Left ventricle myocardium superior (tissue), 1 donor: ENCODE measurements at places on chromosomes 5 and 9.

- peak; percentile 84 for DNase-seq
Observed at GRCh38 chr9:109745335-109746283, 34.4 kb upstream of the PALM2AKAP2 start.

- peak; percentile 76 for DNase-seq
Observed at GRCh38 chr9:88748566-88749261, 213.7 kb downstream of the NXNL2 start.

DNA sequence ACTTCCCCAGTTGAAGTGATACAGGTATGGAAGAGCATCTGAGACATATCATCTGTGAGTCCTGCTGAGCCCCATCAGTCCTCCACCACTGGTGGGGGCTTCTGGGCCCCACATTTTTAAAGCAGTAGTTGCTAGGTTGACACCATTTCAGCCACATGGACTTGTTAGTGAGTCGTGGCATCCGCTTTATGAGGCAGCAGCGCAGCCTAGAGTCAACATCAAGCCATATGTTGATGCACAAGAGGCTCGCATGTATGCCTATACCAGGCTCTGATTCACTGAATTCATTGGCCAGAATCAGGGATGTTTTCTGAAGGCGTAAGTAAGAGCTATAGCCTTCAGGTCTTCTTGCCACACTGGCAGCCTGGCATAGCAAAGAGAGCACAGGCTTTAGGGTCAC, 26.8 kb downstream of the ZNF346 start:
- no peak for DNase-seq

GRCh38 chr5:125129151-125129806, 382.8 kb upstream of the ZNF608 start:
- no peak for DNase-seq

- DNase-seq: no peak
Observed at GRCh38 chr5:101561018-101561417, 657.9 kb upstream of the ST8SIA4 start.

GRCh38 chr5:9320652-9321051, 225.2 kb downstream of the SEMA5A start:
- no peak for DNase-seq

- DNase-seq: no peak
Observed at GRCh38 chr9:95085036-95085770, 232.3 kb downstream of the FANCC start.

DNA sequence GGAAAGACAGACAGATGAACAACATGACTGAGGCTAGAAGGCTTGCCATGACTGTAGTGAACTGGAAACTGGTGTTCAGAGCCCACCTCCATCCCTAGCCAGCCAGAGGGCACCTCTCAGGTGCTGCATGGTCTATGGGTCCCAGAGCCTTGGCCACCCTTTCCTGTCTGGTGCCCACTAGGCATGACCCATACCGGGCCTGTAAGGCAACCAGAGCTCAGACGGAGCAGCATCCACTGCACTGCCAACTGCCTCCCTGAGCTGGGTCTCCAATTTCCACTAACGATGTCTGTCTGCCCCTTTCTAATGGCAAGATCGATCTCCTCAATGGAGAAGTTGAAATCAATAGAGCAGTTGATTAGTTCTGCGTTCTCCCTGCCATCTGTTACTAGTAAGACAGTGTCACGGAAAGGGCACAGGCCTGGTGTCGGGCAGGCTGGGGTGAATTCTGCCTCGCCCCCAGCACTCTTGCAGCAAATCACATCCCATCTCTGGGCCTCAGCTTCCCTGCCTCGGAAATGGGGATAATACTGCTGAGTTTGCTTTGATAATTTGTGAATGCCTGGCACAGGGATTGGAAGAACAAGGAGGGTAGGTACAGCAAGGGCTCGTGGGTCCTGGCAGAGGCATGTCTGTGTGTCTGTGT, 172.3 kb upstream of the MVB12B start:
- DNase-seq: no peak

- no peak for DNase-seq
Observed at GRCh38 chr5:77935506-77936364, 159.6 kb upstream of the TBCA start.

DNA sequence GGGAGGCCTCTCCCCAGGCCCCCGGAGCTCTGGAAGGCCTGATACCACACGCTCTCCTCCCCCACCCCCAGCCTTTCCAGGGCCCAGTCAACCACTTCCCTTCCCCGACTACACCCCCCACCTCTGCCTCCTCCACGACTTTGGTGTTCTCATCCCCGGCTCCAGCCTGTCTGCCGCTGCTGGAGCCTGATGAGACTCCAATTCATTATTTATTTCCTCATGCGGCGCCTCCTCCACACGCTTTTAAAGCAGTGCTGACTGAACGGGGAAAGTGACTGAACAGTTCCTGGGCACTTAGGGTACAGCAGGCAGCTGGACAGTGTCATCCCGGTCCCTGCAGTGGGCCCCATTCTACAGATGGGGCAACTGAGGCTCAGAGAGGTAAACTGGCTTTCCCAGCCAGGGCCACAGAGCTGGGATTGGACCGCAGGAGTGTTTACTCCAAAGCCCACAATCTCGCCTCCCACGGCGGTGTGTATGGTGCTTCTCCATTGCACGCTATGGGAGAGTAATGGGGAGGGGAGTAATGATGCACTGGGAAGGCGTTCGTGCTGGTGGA, 15.9 kb upstream of the RPL26L1 start:
- no peak for DNase-seq

DNA sequence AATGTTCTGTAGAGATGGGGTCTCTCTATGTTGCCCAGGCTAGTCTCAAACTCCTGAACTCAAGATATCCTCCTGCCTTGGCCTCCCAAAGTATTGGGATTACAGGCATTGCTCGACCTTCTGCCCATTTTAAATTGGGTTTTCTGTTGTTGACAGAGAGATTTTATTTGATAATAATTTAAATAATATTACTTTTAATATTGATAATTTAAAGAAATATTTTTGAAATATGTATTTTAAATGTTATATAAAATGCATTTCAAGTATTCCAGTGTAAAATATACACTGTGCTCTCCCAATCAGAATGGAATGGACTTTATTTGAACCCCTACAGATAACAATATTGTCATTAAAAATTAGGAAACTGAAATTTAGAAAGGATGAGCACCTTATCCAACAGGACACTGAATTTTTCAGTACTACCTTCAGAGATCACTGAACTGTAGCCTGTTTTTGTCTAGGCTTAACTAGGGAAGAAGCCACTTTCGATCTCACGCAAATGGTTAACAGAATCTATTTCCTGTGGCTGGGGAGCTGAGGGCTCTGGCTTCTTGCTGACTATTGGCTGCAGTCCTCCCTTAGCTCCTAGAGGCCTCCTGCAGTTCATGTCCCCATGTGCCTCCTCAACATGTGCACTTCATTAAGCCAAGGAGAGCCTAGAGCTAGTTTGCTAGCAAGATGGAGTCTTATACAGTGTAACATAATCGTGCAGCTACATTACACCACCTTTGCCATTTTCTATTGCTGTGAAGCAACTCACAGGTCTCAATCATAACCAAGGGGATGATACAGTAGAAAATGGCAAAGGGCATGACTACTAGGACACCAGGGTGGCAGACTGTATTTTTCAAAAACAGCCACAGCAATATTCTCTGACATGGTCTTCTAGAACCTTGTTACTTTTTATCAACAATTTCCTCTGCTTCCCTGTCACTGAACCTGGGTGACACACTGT, 150.0 kb downstream of the CDC42SE2 start:
- no peak for DNase-seq

DNA sequence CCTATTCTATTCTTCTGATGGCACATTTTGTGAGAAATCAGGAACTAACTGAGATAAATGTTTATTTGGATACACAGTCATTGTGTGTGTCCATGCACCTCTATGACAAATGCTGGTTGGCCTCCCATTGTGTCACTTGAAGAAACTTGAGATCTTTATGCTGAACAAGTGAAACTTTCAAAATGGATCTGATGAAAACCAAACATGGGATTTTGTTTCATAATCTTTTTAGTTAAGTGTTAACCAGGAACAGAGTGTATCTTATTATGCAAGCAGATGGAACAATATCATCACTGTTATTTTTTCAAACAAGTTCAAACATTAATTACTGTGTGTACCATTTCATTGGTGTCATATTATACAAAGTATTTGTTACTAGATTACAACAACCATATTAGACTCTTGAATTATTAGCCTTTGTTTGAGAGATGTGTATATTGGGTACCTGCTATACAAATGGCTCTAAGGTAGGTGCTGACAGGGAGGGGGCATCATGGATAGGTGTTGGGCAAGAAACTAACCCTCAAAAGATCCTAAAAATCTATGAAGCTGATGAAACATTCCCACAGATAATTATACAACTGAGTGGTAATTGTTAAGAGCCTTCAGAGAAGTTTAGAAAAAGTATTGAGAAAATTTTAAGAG, 159.8 kb downstream of the PALM2AKAP2 start:
- DNase-seq: no peak

GRCh38 chr5:54013556-54014194, 296.7 kb downstream of the ARL15 start:
- peak; percentile 31 for DNase-seq

DNA sequence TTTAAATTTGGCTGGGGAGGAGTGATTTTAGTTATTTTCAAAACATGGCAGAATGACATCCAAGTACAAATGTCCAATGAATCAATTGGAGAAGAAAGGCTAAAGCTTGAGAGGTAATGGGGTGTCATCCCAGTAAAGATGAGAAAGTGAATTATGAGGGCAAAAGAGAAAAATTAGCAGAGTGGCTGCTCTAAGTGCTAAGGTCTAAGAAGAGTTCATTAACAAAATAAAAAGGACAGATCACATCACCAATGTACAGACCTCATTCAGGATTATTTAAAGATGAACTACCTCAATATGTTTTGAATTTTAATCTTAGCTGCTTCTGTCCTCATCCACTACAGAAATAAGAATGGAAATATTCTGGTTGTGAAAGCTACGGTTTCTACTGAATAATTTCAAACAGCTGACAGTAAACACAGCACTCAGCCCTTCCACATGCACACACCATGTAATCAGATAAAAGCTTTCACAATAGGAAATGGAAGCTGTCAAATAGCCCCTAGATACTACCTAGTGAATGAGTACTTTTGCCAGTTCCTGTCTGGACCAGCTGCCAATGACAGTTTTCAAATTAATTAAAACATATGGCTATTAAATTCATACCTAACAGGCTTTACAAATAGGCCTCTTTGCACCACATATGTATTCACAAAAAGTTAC, 171.5 kb downstream of the SSBP2 start:
- no peak for DNase-seq

DNA sequence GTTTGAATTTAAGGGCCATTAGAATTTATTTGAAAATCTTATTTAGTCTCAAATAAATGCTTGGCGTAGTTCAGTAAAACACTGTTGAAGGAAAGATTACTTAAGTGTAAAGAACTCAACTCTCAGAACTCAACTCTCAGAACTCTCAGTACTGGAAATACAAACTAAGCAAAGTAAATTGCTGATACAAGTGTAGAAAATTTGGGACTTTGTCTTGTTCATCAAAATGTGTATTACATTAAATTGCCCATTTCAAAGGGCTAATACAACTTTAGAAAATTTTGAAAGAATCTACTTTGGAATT, 99.4 kb downstream of the CSNK1G3 start:
- no peak for DNase-seq

DNA sequence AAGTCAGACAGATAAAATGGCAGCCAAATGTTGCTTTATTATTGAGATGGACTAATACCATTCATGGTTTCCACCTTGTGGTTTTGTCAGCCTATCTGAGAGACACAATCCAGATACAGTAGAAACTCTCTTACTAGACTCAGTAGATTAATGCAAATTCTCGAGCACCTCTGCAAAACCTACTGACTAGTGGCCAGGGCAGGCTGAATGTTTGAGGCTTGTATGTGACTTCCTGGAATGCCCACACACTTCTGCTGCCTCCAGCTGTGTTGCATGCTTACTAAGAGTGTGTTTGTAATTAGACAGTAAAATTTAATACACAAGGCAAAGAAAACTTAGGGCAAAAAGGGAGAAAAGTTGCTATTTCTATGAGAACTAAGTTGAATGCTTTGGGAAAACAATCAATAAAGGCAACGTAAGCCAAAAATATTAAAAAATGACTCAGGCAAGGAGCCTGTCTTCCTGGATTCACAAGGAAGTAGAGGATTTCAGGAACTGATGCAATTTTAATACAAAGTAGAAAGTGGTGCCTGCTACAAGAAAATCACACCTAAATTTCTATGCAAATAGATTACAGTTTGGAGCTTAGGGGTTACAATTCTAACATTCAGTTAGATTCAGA, 30.2 kb upstream of the CCNG1 start:
- no peak for DNase-seq

DNA sequence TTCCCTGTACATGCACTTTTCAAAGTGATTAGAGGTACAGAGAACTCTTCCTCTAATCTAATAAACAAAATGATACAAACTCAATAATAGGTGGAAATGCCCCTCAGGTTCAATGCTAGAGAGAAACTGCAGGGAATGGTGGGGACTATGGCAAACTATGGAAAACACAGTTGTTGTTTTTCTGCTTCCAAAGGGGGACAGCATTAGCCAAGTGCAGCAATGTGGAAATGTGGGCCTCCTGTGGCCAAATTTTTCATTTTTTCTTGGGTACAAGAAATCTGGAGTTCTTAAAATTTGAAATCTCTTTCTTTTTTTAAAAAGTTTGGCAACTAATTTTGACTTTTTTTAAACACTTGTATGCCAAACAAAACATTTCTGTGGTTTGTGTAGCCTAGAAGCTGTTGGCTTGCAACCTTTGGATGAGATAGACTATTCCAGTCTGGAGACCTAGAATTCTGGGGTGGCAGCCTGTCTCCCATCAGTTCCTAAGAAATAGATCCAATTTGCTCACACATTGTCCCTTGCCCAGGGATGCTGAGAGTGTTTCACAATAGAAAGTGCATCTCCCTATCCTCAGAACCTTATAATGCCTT, 218.6 kb downstream of the PAPPA start:
- no peak for DNase-seq

DNA sequence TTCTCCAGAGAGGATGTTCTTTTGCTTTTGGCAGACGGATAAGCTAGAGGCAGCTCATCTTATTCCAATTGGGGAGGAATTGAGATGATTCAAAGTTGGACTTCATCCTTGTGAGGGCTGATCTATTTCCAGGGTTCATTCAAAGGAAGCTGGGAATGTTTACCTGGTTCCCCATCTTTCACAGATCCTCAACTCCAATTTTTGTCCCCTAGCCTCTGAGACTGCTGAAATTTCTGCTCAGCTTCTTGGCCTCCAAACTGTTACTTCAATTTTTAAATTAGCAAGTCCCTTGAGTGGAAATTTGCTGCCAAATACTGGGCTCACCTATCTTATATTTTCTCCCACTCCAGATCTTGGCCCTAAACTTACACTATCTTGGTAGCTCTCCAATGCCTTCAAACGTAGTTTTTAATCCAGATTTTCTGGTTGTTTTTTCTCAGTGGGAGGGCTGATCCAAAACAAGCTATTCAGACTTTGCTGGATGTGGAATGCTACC, 93.9 kb upstream of the NEK6 start:
- DNase-seq: no peak

GRCh38 chr5:77329664-77330430, 119.4 kb downstream of the PDE8B start:
- no peak for DNase-seq

DNA sequence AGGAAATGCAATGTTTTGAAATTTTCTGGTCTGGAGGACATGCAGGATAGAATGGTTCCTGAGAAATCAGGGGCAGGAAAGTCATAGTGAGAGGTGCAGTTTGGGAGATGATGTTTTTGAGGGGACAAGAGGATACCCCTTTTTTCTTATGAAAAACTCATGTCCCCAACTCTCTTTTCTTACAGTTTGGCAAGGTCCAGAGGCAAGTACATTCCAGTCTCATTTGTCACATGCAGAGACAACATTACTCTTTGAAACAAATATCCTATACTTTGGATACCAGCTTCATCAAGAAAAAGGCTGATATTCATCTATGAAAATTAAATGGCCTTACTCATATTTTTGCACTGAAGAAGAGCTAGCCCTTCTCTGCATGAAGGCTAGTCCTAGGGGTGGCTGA, 48.2 kb downstream of the EQTN start:
- no peak for DNase-seq
